ENCODE measurements at places on chromosomes 6 and 20.

GRCh38 chr6:33718713-33719112, 7.2 kb upstream of the UQCC2 start:
- DNase-seq: no peak

DNA sequence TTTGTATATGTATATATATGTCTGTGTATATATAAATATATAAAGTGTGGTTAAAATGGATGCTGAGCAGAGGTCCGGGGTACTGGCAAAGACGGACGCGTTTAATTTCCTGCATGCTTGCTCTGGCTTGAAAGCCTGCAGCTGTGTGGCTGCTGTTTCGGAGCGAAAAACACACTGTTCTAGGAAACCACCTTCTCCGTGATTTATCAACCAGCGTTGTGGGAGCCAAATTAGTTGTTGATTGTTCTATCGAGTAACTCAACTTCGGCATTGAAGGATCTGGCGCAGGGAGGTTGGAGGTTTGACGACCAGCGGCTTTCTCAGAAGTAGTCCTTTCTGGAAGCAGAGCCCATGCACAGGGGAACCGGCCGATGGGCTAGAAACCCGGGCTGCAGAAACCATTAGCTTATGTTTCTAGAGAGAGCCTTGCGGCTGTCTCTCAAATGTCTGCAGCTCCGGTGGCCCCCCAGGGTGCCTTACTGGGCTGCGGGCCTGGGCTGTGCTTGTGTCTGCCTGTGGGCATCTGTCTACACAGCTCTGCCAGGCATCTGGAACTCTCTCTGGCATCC, 81.8 kb downstream of the EDN3 start:
- DNase-seq: no peak

- DNase-seq: no peak
Observed at GRCh38 chr6:139028215-139028657, 309 bp upstream of the ABRACL start.

GRCh38 chr6:14770572-14770971, 475.3 kb upstream of the JARID2 start:
- no peak for DNase-seq

- peak; percentile 8 for DNase-seq
Observed at GRCh38 chr20:52305858-52306257, 114.3 kb upstream of the ZFP64 start.

- DNase-seq: no peak
Observed at GRCh38 chr6:80623066-80623815, 516.8 kb downstream of the BCKDHB start.

DNA sequence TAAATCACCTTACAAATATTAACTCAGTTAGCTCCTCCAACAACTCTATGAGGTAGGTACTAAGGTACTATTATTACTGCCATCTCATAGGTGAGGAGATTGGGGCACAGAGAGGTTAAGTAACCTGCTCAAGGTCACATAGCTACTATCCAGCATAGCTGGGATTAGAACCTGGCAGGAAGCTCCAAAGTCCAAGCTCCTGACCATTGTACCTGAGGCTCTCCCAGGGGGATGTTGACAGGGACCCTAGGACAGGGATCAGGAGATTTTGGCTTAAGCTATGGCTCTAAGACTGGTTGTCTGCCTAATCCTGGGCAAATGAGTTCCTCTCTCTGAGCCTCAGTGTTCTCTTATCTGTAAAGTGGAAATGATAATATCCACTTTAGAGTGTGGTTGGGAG, 59.3 kb downstream of the HNF4A start:
- DNase-seq: no peak

- DNase-seq: no peak
Observed at GRCh38 chr6:161038229-161039031, 46.9 kb downstream of the MAP3K4 start.

- DNase-seq: no peak
Observed at GRCh38 chr6:1678201-1678600, 68.5 kb downstream of the FOXC1 start.

- no peak for DNase-seq
Observed at GRCh38 chr6:163200289-163200688, 214.2 kb upstream of the QKI start.

DNA sequence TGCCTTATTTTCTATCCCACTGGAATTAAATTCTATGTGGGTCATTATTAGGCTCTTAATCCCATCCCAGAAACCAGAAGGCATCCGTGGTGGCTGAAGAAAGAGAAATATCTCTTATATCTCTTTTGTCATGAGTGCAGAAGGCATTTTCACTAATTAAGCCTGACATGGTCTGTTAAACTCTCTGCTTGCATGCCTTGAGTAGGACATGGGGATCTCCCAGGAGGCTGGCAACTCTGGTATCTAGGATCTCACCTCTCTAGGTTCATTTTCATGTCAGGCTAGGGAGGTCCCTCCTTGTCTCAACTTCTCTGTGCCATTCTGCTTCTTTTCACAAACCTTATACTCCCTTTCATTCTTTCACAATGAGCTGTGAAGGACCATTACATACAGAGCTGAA, 25.3 kb upstream of the GPR63 start:
- no peak for DNase-seq

GRCh38 chr20:14178952-14179351, 158.5 kb downstream of the FLRT3 start:
- no peak for DNase-seq

DNA sequence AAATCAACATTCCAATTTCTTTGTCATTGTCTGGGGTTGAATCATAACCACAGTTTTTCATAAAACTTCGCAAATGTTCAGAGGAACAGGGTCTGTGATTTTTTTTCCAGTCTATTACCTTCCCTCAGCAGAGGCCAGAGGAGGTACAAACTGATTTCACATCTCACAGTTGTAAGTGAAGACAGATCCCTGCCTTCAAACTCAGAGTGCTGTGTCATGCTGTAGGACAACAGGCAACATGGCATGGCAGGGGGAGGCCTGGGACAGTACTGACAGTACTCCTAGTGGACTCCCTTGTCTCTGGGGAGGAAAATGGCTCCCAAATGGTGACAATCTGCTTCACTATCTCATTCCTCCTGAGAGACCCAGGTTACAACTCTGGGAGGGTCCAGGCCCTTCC, 308.6 kb downstream of the CDC5L start:
- no peak for DNase-seq

- DNase-seq: peak; percentile 47
Observed at GRCh38 chr20:56418385-56418861, 6.4 kb downstream of the CASS4 start.

- no peak for DNase-seq
Observed at GRCh38 chr6:133191323-133191722, 49.8 kb upstream of the EYA4 start.

GRCh38 chr20:44969300-44969894, 3.1 kb downstream of the STK4 start:
- DNase-seq: no peak

GRCh38 chr20:41534170-41534569, 84.0 kb downstream of the CHD6 start:
- DNase-seq: no peak

DNA sequence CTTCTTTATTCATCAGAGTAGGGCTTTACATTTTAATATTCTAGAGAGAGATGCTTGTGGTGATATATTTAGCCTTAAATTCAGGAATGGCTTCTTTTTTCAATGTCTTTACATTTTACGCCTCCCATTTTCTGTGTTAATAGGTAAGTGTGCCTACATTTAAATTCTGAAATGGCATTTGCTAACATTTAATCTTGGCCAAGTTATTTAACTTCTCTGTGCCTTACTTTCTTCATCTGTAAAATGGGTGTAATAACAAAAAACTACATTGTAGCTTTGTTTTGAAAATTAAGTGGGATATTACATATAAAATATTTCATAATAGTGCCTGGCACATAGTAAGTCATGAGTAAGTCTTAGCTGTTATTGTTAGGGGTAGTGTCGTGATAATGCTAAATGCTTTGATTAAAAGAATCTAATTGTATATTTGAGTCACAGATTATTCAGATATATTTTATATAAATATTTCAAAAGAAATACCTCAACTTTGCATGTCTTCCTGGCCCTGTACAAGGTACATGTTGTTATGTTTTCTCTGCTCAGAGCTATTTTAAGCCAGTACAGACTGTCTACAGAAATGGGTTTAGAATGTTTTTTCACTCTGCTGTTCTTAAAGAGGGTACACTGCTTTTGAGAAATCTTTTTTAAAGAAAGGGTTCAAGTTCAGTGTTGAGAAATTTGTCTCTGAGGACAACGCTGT, 18.8 kb downstream of the CARMIL1 start:
- no peak for DNase-seq

DNA sequence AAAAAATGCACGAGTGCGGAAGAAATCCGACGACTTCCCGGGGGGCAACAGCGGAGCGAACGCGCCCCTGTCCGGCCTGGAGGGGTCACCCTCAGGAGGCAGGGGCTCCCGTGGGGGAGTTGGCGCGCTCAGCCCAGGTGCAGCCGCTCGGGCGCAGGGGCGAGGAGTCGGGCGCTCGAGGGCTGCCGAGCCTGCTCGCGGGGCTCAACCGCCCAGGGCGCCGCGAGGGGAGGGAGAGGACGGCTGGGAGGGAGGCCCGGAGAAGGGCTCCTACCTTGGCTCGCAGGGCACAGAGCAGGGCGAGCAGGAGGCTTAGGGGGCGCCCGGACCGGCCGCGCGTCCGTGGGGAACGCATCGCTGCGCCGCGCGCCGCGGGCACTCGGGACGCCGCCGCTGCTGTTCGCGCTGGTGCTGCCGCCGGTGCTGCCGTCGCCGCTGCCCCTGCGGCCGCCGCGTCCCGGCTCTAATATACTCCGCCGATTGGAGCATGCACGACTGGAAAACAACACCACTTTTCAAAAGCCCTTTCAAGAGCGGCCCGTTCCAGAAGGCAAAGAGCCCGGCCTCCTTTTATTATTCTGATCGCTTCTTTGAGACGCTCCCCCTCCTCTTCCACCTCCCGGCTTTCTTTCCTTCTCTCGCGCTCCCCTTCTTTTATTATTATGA, 490 bp downstream of the JAG1 start:
- no peak for DNase-seq

DNA sequence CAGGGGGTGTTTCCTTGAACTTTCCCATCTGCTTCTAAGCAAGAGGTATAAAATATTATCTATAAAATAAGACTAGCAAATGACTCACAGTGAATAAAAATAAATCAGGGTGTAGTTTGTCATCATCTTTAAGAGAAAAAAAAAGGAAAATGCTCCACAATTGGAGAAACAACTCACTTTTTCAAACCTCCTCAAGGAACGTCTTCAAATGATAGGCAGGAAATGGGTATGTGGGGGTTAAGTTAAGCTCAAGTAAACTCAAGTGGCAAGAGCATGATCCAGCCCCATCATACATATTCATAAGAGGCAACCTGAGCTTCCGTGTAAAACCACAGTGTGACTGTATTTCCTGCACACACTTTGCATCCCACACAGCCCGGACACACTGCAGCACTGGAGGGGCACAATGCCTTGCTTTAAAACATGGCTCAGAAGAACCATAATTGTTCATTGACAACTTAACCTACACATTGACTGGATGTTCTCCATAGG, 58.5 kb upstream of the CEP85L start:
- DNase-seq: peak; percentile 89

GRCh38 chr20:51966296-51966971, 164.1 kb upstream of the SALL4 start:
- no peak for DNase-seq

GRCh38 chr6:43859213-43859612, 89.2 kb downstream of the VEGFA start:
- DNase-seq: no peak

DNA sequence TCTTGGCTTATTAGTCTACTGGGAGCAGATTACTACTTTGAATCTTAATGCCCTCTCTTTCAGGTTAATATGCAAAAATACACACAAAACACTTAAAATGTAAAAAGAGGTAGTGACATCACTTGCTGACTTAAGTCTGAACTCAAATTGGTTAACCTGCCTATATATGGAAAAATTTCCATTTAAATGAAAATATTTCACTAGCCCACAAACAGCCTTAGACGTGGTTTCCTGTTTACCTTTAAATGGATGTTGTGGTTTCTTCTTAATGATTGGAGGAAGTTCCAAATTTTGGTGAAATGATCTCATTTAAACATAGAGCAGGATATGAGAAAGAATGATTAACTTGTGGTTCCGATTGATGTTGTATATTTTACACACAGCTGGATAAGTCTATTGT, 553.7 kb downstream of the CD109 start:
- DNase-seq: no peak

DNA sequence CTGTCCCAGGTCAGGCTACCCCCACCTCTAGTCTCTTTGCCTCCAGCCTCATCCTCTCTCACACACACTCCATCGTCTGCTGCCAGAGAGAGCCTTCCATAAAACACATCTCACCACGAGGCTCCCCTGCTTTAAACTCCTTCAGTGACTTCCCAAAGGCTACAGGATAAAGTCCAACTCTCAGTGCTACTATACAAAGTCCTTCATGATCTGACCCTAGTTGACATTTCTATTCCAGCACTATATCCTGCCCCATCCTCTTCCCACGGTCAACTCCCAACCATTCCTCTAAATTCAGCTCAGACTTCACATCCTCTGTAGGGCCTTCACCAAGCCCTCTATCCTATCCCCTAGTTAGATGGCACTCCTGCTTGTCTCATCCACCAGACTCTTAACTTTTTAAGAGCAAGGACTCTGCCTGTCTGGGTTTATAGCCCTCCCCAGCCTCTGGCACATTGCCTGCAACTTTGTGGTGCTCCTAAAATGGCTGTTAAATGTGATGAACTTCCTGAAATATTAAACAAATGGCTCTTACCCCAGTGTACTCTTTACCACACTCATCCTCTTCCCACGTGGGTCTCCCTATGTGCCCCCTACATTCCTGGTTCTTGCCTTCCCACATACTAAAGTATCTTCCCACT, 36.1 kb downstream of the KIF16B start:
- DNase-seq: no peak

- no peak for DNase-seq
Observed at GRCh38 chr6:170005665-170006064, 254.2 kb downstream of the ERMARD start.

GRCh38 chr6:164062872-164063271, 648.4 kb downstream of the QKI start:
- no peak for DNase-seq

DNA sequence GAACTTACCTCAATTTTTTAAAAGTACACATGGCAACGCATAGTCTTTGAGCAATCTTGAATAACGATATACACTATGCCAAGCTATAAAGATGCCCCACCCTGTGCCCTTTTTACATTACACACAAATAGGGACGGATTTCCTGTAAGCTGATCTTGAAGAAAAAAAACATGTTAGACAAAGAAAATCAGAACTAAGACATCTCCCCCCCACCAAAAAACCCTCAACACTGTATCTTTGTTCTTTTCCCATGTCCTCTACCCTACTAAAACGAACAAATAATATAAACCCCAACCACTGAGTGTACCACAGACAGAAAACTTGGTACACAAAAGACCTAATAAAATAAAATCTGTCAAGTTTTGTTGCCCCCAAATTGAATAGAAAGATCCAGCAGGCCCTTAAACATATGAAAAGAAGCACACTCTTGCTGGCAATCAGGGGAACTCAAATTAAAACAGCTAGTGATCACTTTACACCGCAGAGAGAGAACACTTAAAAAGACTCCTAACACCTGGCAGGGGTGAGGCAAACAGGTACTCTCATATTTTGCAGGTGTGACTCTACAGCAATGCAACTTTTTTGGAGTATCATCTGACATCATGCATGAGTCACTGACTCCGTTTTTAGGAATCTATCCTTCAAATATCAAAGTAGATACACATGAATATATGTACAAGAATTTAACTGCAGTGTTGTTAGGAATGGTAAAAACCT, 29.6 kb downstream of the BACH2 start:
- no peak for DNase-seq

- no peak for DNase-seq
Observed at GRCh38 chr6:36029464-36029863, 1.9 kb downstream of the MAPK14 start.

- DNase-seq: no peak
Observed at GRCh38 chr20:57329608-57330221, at the start of gene SPO11. TSS of gene SPO11 (plus strand) at chr20:57329803. CDS start at chr20:57329868, 65 bp downstream.

GRCh38 chr6:20204512-20204894, 7.8 kb downstream of the MBOAT1 start:
- no peak for DNase-seq
